ENCODE measurements at places on chromosomes 2 and 18. TPM values are rescaled to one million over a fixed set of nuclear protein-coding genes. Genes with fewer than 3 reads are reported as not detected.

GRCh38 chr2:223071139-223071538 lies 19.1 kb downstream of the KCNE4 start:
- no peaks in the 10 kb centered on the region for H3K36me3 ChIP-seq
- H3K27me3 ChIP-seq, result no peaks in the 10 kb centered on the region
- H3K4me3 ChIP-seq, result no peak overlapping the region
- H3K4me1 ChIP-seq, result no peaks in the 10 kb centered on the region
- no peak overlapping the region for H3K27ac ChIP-seq

GRCh38 chr18:11078491-11078890 lies 70.9 kb downstream of the PIEZO2 start:
- H3K27me3 ChIP-seq, result no peaks in the 10 kb centered on the region
- no peaks in the 10 kb centered on the region for H3K36me3 ChIP-seq
- no peak for DNase-seq
- H3K27ac ChIP-seq, result no peak overlapping the region
- no peaks in the 10 kb centered on the region for H3K4me1 ChIP-seq
- H3K4me3 ChIP-seq, result no peak overlapping the region

DNA sequence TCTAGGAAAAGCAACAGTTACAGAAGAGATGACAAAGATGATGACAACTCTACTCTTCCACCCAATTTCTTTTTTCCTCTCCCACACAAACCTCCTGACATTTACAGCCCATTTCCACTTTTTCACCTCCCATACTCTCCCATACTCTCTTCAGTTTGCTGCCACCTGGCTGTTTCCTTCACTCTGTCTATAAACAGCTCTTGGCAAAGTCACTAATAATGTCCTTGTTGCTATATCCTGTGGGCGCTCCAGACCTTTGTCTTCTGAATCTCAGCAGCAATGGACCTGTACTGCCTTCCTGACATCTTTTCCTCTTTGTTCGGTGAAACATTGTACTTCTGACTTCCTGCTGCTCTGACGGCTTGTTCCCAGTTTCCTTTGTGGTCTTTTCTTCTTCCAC lies 60.7 kb upstream of the CAVIN2 start:
- no peak overlapping the region for H3K4me3 ChIP-seq
- H3K27ac ChIP-seq, result no peak overlapping the region
- no peak for DNase-seq

GRCh38 chr2:154908327-154908726 lies 209.8 kb downstream of the KCNJ3 start:
- H3K4me3 ChIP-seq, result no peak overlapping the region
- H3K27me3 ChIP-seq, result no peaks in the 10 kb centered on the region
- no peaks in the 10 kb centered on the region for H3K36me3 ChIP-seq
- H3K27ac ChIP-seq, result no peak overlapping the region
- peaks cover 4% of the 10 kb centered on the region for H3K4me1 ChIP-seq

DNA sequence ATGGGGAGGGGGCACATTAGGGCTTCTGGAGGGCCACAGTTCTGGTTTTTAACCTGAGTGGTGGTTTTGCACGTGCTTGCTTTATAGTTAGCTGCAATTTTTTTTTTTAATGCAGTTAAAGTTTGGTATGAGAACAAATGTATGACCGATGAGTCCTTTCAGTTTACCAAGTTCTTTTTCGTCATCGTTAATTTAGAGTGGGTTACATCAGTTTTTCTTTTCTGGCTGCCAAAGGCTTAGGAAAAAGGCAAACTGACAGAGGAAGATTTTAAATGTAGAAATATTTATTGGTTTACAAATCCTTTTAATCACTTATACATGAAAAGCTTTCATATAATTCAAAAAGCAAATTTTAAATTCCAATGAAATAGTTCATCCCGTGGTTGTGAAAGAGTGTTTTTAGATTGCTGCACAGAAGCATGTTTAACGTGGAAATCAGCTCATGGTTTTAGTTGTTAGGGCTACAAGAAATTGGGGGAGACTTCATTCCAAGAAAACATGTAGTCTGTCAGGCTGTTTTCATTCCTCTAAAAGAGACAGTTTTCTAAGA lies 82.9 kb downstream of the MSH2 start:
- no peaks in the 10 kb centered on the region for H3K4me1 ChIP-seq
- H3K27me3 ChIP-seq, result no peaks in the 10 kb centered on the region
- H3K4me3 ChIP-seq, result no peak overlapping the region

DNA sequence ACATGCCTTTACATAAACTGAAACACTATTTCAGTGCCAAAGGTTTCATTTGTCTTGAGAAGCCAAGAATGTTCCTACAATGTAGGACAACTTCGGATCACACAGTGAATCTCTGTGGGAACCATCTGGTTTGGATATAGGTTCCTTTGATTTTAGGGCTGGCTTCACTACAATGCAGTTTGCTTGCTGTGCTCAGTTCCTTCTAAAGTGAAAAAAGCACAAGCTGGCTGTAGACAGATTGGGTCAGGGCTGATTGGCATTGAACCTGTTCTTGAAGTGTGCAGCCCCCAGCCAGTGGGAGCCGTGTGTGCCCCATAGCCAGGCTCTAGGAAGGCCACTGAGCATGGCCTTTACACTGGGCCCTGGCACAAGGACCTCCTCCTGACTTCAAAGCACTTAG lies 167.9 kb upstream of the HNRNPA3 start:
- H3K4me3 ChIP-seq, result no peak overlapping the region
- H3K4me1 ChIP-seq, result no peaks in the 10 kb centered on the region
- peaks cover 33% of the 10 kb centered on the region for H3K27me3 ChIP-seq
- no peak for DNase-seq

- no peak overlapping the region for H3K4me3 ChIP-seq
- H3K4me1 ChIP-seq, result peaks cover 10% of the 10 kb centered on the region
- H3K27ac ChIP-seq, result peak overlapping the region; percentile 44
- DNase-seq, result peak; percentile 74
- H3K36me3 ChIP-seq, result no peaks in the 10 kb centered on the region
Observed at GRCh38 chr2:42368817-42369531, 8.0 kb upstream of the COX7A2L start.

DNA sequence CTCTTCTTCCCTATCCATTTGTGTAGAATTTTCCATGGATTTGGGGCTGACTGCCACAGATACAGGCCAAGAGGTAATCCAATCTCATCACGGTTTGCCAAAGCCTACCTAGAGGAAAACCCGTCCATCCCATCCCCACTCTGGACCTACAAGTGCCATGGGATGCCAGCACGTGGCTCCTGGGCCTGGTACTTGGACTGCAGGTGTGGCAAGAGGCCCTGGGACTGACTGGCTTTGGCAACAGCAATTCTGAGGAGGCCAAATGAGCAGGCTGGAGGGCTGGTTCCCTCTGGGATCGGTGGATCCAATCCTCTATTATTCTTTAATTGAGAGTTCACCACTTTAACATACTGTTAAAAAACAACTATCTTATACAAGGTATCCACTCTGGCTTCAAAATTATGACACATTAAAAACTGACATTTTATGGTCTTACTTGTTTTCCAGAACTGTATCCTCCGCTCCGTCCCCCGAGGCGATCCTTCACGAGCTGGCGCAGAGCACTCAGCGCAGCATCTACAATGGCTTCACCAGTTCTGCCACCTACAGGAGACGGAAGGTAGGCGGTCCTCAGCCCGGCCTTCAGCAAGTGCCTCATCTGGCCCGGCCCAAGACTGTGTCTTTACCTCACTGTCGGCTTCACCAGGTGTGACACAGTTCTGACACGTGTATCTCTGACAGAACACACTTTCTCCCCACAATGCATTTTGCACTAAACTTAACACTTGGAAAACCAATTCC lies 19.8 kb downstream of the PDIA6 start:
- no peaks in the 10 kb centered on the region for H3K36me3 ChIP-seq
- H3K4me1 ChIP-seq, result peaks cover 22% of the 10 kb centered on the region
- DNase-seq, result no peak
- no peak overlapping the region for H3K4me3 ChIP-seq
- no peak overlapping the region for H3K27ac ChIP-seq

GRCh38 chr2:725468-725867 lies 48.3 kb upstream of the TMEM18 start:
- H3K27me3 ChIP-seq, result peaks cover 7% of the 10 kb centered on the region
- no peak overlapping the region for H3K27ac ChIP-seq
- H3K4me1 ChIP-seq, result no peaks in the 10 kb centered on the region
- no peak overlapping the region for H3K4me3 ChIP-seq

DNA sequence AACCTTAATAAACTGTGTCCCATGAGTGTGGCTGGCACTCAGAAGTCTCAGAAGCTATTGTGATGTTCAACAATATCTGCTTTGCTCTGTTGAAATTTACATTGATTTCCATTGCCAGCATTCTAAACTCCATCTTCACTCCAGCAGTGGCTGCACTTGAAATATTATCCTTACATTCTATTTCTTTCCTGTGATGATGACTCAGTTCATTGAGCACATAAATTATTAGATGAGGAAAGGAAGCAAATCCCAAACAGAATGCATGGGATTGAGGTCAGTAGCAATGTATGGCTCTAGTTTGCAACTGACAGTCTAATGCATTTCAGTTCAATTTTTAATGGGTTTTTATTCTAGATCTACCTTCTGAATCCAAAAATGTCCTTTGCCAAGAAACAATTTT lies 92.4 kb upstream of the TTN start:
- H3K4me1 ChIP-seq, result no peaks in the 10 kb centered on the region
- no peak overlapping the region for H3K4me3 ChIP-seq
- no peak overlapping the region for H3K27ac ChIP-seq
- no peak for DNase-seq
- H3K36me3 ChIP-seq, result no peaks in the 10 kb centered on the region

DNA sequence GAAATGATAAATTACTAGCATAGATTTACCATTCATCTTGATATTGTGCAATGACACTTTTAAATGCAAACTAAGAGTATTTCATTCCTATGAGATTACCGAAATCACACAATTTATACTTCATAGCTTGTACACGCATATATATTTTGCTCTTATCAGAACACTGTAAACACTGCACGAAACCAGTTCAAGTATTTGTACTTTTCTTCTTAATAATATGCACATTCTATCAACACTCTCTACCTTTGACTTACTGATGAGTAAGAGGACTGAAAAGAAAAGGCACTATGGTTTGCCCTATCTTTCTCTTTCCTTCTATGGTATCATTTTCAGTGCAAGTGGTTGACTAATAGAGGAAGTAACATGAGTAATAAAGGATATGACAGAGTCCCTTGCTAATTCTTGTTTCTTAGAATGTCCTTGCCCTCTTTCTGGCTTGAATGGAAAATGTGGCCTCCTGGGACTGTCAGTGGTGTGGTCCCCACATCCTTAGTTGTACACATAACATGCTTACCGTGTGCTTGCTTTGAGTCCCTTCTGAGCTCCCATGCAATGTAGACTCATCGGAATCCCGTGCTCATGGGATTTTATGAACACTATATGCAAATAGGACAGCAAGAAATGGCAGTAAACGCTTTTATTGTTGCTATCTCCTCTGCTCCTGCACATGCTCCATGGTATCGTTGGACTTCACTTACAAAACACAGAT lies 363.5 kb upstream of the TNP1 start:
- no peak for DNase-seq
- H3K4me3 ChIP-seq, result no peak overlapping the region
- no peaks in the 10 kb centered on the region for H3K4me1 ChIP-seq
- H3K27me3 ChIP-seq, result no peaks in the 10 kb centered on the region
- no peak overlapping the region for H3K27ac ChIP-seq

DNA sequence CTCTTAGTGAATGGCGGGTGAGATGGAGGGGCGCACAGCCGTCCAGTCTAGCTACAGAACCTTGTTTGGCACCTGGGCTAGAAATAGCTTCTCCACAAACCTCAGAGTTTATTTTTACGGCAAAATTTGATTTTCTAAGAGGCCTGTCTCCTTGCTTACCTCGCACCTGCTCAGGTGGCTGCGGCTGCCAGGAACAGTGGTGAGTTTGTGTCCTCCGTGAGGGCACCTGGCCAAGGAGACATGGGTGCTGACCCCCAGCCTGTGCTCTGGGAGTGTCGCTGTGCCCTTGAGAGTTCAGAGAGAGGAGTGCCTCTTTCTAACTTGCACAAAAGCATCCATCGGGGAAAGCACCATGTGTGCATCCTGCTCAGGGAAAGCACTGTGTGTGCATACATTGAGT lies 97.2 kb downstream of the KLHL29 start:
- no peak for DNase-seq
- no peaks in the 10 kb centered on the region for H3K27me3 ChIP-seq
- H3K4me3 ChIP-seq, result no peak overlapping the region
- peak overlapping the region; percentile 72 for H3K27ac ChIP-seq

DNA sequence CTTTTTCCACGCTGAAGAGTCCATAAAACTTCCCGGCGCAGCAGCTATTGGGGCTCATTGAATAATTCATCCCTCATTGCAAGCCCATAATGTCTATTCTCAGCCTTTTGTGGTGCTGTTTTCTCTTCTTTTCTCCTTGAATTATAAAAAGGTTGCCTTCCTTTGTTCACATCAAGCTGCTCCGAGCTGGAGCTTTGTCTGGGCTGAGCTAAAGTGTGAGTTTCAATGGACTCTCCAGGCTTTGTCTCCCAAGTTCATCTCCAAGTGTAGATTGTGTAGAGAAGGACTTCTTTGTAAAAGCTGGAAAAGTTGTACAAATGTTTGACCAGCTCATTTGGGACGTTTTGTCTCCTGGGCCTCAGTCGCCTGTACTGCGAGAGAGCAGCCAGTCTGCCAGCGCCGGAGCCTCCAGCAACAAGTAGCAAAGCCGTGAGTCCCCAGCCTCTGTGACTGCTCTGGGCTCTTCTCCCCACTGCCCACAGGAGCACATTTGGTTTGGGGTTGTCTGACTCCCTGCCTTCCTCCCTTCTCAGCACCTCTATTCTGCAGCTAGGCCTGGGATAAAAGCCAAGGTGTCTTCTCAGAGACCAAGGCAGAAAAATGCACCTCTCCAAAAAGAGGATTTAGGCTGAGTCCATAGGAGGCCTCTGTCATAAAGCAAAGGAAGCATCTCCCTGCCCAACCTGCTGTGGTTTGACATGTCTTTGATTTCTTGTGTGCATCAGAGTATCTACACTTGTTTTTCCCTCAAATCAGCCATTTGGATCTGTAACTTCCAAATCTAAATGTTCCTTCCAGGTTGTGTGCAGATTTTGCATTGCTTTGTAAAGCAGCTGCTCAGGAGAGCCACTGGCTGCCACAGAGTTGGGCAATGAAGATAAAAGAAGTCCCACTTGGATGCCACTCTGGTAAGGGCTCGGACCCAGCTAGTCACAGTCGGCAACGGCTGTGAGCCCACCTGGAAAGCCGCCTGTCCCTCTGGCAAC lies 6.4 kb downstream of the PAX3 start:
- H3K27me3 ChIP-seq, result peaks cover 100% of the 10 kb centered on the region
- H3K27ac ChIP-seq, result no peak overlapping the region
- peaks cover 16% of the 10 kb centered on the region for H3K4me1 ChIP-seq
- no peak for DNase-seq

GRCh38 chr2:11717623-11718022 lies 28.8 kb upstream of the LPIN1 start:
- no peak overlapping the region for H3K27ac ChIP-seq
- H3K4me1 ChIP-seq, result peaks cover 3% of the 10 kb centered on the region
- DNase-seq, result no peak
- H3K4me3 ChIP-seq, result no peak overlapping the region
- H3K36me3 ChIP-seq, result no peaks in the 10 kb centered on the region
- H3K27me3 ChIP-seq, result peaks cover 17% of the 10 kb centered on the region

GRCh38 chr2:40435426-40436092 lies 16.3 kb downstream of the SLC8A1 start:
- peak overlapping the region; percentile 61 for H3K27ac ChIP-seq
- no peak for DNase-seq
- peaks cover 23% of the 10 kb centered on the region for H3K4me1 ChIP-seq
- H3K36me3 ChIP-seq, result no peaks in the 10 kb centered on the region
- no peak overlapping the region for H3K4me3 ChIP-seq

GRCh38 chr2:117058366-117058765 lies 756.1 kb upstream of the DDX18 start:
- H3K4me3 ChIP-seq, result no peak overlapping the region
- DNase-seq, result no peak
- H3K4me1 ChIP-seq, result no peaks in the 10 kb centered on the region
- H3K36me3 ChIP-seq, result no peaks in the 10 kb centered on the region

The ACAA2 gene
- 214 TPM for total RNA-seq

The DSG4 gene
- not detected for total RNA-seq

The NPAS2 gene
- 103 TPM for total RNA-seq

The COLEC11 gene
- 1.6 TPM for total RNA-seq

The RASGRP3 gene
- 16.5 TPM for total RNA-seq

The NMUR1 gene
- 0.32 TPM for total RNA-seq

The RESP18 gene
- total RNA-seq, result not detected
